Cardiac fibroblast (primary cell): ENCODE measurements at places on chromosomes 13 and 19.

- no peak for DNase-seq
Measured at GRCh38 chr13:40178130-40178529, 488.3 kb downstream of the FOXO1 start.

DNA sequence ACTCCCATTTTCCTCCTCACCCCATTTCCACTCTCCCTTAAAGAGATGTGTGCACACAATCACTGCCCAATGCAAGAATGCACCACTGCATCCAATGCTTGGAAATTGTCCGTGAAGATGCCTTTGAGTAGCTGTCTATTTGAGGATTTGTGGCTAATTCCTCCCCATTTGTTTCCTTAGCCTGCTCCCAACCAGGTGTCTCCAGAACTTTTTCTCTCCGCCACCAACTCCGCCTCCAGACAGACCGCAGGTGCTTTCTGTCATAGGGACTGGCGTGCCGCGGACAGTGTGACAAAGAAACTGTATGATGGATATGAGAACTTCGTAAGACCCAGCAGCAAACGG, 461 bp upstream of the TM9SF2 start:
- no peak for DNase-seq

DNA sequence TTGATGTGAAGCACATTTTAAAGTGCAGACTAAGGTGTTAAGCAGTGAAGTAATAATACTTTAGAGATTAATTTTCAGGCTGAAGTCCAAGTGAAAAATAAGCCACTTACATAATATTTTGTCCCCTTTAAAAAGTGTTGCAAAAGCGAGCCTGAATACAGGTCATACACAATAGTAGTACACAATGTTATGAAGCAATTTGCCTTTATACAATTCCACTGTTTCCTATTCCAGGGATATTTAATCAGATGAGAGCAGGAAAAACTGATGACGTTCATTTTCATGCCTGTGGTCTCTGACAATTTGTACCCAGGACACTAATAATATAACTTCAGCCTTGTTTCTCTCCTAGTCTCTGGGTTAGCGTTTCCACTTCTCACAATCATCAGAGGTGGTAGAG, 916.7 kb downstream of the PCDH9 start:
- DNase-seq: peak; percentile 68

DNA sequence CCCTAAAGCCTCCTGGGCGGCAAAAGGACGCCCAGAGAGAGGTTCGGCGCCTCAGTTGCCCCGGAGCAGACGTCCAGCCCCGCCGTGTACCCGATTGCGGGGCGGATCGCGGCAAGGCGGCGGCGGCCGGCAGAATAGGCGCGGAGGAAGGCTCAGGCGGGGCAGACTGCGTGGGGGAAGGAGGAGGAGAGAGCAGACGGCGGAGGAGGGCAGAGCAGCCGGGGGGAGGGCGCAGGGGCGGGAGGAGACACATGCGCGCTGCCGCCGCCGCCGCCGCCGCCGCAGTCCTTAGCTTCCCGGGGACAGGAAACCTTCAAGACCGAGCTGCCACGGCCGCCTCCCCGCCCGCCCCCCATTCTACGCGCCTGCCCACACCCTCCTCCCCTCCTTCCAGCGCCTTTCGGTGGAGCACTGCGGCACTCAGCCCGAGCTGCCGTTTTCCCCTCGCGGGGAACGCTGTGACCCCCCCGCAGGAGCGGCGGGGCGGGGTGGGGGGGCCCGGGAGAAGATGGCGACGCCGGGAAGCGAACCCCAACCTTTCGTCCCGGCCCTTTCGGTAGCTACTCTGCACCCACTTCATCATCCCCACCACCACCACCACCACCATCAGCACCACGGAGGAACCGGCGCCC, at the start of gene LRCH1:
Gene LRCH1 (plus strand): TSS at position 282 of the 632 bp plus-strand sequence. CDS start 227 bp downstream, at position 509.
- DNase-seq: peak; percentile 94

DNA sequence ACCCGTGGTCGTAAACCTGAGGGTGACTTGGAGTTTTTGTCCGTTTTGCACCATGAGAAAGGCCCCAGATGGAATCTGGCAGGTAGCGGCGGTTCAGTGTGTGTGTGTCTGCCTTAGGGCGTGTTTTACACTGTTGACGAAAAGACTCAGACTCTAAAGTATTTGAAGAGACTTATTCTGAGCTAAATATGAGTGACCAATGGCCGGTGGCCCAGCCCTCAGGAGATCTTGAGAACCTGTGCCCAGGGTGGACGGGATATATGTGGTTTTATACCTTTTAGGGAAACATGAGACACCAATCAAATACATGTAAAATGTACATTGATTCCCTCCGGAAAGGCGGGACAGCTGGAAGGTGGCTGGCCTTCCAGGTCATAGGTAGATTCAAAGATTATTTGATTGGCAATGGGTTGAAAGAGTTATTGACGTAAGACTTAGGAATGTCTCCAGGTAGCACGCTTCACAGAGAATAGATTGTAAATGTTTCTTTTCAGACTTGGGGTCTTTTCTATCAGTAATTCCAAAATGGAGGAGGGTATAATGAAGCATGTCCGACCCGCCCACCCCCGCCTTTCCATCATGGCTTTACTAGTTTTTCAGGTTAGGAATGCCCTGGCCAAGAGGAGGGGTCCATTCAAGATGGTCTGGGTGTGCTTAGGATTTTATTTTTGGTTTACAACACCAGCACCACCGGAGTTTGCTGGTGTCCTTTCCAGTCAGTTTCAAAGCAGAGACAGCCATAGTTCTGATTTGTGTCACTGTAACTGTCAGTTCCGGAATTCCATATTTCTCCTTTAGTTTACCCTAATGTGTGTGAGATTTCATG, 1.0 kb upstream of the ZNF529 start:
- peak; percentile 47 for DNase-seq

- DNase-seq: peak; percentile 82
Measured at GRCh38 chr19:42440357-42441048, 2.2 kb downstream of the CXCL17 start.

GRCh38 chr19:34128558-34129250, 43.6 kb upstream of the LSM14A start:
- DNase-seq: no peak

DNA sequence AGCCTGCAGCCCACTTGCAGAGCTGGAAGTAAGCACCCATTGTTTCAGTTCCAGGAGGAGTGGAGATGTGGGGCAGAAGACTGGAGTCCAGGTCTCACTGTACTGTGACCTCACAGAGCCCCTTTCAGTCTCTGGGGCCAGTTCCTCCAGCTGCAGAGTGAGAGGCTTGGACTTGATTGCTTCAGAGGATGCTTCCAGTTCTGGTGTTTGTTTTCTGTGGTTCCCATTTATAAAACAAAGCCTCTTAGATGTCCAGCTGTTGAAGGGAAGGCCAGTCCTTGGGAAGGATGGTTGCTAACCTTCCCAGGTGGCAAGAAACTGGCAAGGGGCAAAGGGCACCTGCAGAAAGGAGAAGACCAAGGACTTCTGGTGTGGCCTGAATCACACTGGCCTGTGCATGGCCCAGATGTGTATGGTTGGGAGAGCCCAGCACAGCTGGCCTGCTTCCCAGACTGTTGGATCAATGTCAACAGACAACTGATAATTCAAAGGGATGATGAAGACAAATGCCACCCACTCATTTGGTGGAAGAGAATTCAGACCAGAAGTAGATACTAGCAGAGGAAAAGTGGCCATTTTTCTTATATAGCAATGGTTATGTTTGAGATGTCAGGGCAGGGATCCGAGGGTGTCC, 218.5 kb downstream of the ZNF536 start:
- no peak for DNase-seq

DNA sequence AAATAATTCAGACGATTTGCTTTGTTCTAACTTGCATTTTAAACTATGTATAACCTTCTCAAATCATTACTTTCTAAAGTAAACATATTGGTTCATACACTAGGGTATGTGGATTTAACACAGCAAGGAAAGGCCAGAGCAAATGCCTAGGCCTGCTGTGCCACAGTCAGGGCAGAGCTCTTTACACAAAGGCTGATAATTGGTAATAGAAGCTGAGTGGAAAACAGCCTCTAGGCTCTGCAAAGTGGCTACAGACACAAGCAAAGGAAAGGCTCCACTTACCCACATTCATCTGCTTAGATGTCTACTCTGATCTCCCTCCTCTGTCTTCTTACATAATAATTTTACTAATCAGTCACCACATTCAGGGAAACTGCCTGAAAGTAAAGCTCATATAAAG, 382.9 kb downstream of the OLFM4 start:
- DNase-seq: no peak

DNA sequence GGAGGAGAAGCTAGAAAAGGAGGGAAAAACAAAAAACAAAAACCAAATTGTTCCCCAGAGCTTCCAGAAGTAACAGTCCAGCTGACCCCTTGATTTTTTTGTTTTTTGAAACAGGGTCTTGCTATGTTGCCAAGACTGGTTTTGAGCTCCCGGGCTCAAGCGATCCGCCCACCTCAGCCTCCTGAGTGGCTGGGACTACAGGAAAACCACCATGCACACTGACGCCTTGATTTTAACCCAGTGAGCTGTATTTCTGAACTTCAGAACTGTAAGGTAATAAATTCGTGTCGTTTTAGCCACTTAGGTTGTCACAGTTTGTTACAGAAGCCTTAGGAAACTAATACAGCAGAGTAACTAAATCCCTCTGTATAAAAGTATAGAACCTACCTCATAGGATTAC, 1.1 kb upstream of the NEK3 start:
- no peak for DNase-seq

- peak; percentile 28 for DNase-seq
Measured at GRCh38 chr13:109783815-109784589, 2.4 kb downstream of the IRS2 start.

DNA sequence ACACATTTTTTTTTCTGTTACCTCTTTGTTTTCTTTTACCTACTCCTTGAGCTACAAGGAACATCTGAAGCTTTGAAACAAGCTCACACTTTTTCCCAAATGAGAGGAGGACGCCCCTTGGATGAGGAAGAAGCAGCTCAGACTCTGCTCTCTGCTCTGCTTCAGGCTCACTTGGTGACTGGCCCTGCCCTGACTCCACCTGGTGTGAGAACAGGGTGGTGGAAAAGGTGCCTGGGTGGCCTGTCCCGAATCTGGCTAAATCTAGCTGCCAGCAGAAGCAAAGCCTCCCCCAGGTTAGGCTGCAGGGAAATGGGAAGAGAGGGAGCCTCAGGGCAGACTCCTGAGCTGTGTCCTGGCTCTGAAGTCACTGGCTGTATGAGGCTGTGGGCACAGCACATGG, 68.0 kb upstream of the CEACAM8 start:
- DNase-seq: no peak

- DNase-seq: no peak
Measured at GRCh38 chr13:24178847-24179485, 18.4 kb downstream of the SPATA13 start.

DNA sequence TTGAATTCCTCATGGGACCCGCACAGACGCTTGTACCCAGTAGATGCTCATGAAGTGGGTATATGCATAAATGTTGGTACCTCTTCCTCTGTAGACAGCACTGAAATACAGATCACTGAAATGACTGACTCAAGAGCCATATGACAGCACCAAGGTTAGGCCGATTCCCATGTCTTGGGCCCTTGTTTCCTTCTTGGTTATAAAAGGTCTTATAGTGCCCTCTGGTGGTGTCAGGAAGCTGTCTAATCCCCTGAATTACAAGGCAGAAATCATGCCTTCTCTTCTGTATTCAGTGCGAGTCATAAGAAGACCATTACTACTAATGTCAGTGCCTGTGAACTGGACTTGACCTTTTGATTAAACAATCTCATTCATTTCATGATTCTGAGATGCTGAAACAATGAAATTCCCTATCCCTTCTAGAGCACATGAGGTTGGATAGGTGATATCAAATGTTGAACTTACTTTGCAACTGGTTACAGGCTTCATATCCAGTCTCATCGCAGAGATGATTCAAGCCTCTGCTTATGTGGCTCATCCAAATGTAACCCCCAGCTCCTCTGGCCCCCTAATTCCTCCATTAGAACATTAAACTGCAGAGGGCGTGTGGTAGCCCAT, 59.7 kb downstream of the SPATA13 start:
- peak; percentile 91 for DNase-seq

DNA sequence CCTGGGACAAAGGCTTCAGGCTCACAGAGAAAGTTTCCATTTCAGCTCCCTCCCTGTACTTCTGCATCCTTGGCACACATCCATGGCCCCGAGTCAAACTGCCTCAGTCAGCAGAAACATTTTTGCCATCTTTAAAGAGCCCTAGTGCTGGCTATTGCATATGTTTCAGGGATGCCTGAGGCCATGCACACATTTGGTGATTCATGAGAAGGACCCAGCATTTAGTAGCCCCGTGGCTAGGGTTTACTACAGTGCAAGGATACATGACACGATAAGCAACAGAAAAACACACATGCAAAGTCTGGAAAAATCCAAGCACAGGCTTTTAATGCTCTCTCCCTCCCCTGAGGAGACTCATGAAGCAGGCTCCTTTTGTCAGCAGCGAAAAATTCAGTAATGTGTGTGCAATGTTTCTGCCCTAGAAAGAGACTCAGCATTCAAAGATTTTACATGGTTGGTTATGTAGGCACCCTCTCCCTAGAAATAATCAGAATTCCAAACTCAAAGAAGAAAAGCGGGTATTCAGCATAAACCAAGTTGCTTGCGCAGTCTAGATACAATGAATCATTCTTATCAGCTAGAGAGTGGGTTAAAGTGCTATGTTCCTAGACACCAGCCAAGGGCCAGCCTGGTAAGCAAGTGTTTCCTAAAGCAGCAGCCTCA, 17.6 kb downstream of the ACOD1 start:
- peak; percentile 89 for DNase-seq

GRCh38 chr13:41693434-41693833, 236.1 kb downstream of the RGCC start:
- no peak for DNase-seq

DNA sequence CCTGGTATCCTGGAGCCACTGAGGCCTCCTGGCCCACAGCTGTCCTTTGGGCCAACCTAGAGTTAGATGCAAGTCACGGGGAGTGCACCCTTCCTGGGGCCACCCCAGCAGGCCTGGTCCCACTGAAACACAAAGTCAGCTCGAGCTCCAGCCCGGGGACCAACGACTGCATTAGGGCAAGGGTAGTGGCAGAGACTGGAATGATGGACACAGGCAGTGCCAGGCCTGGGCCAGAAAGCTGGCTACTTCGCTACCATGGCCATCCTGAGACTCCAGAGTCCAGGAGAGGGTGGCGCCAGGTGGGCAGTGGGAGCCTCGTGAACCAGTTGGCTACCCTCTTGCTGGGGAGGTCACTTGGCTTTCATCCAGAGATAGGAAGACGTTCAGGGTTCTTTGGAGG, 22.2 kb upstream of the RNF17 start:
- DNase-seq: no peak

- peak; percentile 1 for DNase-seq
Measured at GRCh38 chr19:57687363-57688010, 5.7 kb downstream of the ZNF551 start.

DNA sequence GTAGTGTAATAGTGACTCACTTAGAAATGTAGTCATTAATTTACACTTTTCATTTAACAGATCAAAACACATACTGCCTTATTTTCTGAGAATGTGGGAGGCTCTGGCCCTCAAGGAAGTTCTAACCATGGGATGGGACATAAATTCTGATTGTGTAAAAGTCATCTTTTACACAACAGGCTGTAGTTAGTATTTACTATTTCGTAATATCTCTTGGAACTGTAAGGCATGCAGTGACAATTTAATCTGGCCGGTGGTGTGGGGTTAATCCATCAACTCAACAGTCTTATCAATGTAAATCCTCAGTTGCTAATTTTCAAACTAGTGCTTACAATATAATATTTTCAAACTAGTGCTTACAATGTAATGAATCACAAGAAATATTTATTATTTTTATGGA, 1599.2 kb downstream of the EFNB2 start:
- DNase-seq: no peak

GRCh38 chr19:48965806-48966540, 864 bp downstream of the FTL start:
- DNase-seq: peak; percentile 77

- peak; percentile 81 for DNase-seq
Measured at GRCh38 chr13:48580185-48580803, 47.4 kb upstream of the RCBTB2 start.

- peak; percentile 84 for DNase-seq
Measured at GRCh38 chr19:46813839-46814358, 25.5 kb upstream of the SLC1A5 start.

GRCh38 chr13:24459726-24460125, 52.9 kb downstream of the PARP4 start:
- DNase-seq: no peak
